ENCODE measurements at places on chromosomes 3 and 15. TPM values are rescaled to one million over a fixed set of nuclear protein-coding genes. Genes with fewer than 3 reads are reported as not detected.

GRCh38 chr15:89495638-89496145 lies 691 bp downstream of the RHCG start:
- DNase-seq, result no peak

- DNase-seq, result no peak
These were observed 683 bp upstream of the CPEB1 start for GRCh38 chr15:82647835-82648256.

The CCR1 gene
- 27.7 TPM for total RNA-seq

The THSD4 gene
- total RNA-seq, result 71.2 TPM

The STAB1 gene
- total RNA-seq, result 249 TPM

DNA sequence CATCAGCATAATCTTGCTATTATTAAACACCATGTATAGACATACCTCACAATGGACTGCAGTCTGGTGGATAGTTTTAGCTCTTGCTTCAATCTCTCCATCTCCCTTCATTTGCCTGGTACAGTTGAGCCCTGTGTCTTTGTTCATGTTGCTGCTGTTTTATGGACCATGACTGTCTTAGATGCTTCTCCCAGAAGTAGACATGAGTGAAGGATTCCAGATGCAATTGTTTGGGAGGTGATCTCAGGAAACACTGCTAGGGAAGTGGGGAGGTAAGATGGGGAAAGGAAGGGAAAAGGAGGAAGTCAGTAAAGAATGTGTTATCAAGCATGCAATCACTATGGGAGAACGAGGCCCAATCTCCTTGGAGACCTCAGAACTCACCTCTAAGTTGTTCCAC lies 36.3 kb upstream of the CTNNB1 start:
- no peak for DNase-seq

- no peak for DNase-seq
These were observed 115.2 kb upstream of the ETV5 start for GRCh38 chr3:186224041-186224610.

DNA sequence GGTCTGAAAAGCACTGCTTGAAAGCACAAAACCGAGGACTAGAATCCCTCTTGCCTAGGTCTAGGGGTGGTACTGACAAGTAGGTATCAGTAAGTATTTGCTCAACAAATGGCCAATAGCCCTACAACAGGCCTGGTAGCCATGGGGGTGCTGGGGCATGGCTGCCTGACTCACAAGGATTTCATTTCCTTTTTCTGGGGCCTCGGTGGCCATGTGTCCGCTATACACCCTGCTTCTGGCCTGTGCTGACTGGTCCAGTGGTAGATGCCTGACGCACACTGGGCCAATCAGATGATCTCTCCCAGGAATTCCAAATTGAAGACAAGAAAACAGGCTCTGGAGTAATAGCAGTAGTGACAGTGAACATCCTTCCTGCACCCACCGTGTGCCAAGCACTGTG lies 29.4 kb downstream of the MELTF start:
- no peak for DNase-seq

DNA sequence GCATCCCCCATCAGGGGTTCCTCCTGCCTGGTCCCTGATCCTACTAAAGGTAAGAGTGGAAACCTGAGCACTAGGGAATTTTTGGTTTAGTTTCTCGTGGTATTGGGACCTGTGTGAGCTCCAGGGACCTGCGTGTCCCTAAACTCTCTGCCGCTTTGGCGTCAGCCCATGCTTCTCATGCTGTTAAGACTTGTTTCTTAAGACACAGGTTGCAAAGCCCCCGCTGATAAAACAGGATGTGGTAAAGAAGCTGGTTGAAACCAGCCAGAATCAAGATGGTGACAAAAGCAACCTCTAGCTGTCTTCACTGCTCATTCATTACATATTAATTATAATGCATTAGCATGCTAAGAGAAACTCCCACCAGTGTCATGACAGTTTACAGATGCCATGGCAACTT lies 64.6 kb downstream of the LYZL4 start:
- DNase-seq, result no peak

The GRAMD2A gene
- 0.85 TPM for total RNA-seq

The DENND6A gene
- total RNA-seq, result 42.0 TPM

DNA sequence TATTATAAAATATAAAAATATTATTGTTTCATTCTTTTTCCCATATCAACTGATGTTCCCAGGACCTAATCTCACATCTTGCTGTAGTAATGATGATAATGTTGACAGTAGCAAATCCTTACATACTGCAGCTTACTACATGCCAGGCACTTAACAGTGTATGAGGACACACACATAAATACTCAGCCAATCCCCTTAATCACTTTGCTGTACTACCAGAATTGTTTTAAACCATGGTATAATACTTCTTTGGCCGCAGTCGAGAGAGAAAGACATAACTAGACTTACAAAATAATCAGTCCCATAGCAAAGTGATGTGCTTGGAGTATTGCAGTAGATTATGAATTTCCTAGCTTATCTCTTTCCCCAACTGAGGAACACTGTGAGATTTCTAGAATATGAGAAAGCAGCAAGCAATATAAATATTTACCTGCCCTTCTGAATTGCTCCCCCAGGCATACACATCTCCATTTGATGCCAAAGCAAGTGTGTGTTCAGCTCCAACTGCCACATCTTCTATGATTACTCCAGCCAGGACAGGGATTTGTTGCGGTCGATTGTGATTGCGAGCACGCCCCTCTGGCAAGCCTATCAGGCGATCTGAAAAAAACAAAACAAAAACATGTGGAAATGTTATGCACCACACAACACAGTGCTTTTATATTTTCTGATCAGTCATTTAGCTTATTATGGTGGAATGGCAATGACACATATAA lies 33.0 kb downstream of the FBXL22 start:
- DNase-seq, result no peak

GRCh38 chr15:45088801-45089711 lies 24.9 kb downstream of the DUOX2 start:
- no peak for DNase-seq

- no peak for DNase-seq
These were observed 12.9 kb downstream of the PPM1L start for GRCh38 chr3:160768918-160769317.

DNA sequence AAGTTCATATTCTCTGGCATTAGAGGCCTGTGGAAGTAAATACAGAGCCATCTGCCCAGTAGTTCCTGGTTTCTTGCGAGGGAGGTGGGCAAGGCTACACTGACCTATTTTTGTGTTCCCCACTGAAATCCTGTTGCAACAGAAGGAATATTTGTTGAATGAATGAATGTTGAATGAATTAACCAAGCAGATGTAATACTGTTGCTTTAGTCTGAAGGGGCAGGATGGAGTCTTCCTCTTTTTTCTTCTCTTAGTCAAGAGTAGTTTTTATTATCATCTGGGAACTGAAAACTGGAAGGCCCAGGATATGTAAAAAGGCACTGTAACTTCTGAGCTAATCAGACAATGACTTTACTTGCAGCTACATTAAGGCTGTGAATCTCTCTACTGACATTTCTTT lies 17.1 kb downstream of the BLOC1S6 start:
- no peak for DNase-seq

The BTLA gene
- total RNA-seq, result 0.35 TPM

The CAMKV gene
- total RNA-seq, result not detected

The TTLL13 gene
- not detected for total RNA-seq

The SCAANT1 gene
- total RNA-seq, result not detected

DNA sequence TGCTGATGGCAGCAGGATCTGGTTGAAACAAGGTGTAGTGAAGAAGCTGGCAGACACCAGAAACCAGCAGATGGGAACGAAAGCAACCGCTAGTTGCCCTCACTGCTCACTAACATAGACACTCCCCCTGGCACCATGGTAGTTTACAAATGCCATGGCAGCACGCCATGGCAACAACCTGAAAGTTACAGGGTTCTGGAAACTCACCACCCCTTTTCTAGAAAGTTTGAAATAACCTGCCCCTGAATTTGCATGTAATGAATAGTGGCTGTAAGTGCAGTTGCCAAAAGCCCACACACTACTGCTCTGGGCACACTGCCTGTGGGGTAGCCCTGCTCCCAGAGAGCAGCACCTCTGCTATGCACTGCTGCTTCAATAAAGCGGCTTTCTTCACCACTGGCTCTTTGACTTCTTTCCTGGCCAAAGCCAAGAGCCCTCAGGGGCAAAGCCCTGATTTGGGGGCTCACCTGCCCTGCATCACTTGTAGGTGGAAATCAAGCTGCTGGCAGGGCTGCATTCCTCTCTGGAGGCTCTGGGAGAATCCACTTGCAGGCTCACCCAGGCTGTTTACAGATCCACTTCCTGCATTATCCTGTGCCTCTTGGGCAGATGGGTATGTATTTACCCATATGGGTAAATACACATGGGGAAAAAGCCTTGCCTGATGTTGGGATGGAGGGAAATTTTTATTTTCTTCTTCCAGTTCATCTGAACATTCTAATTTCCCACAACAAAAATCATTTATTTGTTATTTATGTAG lies 2.0 kb upstream of the GP9 start:
- no peak for DNase-seq

GRCh38 chr15:98386561-98386960 lies 261.8 kb upstream of the IGF1R start:
- no peak for DNase-seq

The SH2D7 gene
- not detected for total RNA-seq

DNA sequence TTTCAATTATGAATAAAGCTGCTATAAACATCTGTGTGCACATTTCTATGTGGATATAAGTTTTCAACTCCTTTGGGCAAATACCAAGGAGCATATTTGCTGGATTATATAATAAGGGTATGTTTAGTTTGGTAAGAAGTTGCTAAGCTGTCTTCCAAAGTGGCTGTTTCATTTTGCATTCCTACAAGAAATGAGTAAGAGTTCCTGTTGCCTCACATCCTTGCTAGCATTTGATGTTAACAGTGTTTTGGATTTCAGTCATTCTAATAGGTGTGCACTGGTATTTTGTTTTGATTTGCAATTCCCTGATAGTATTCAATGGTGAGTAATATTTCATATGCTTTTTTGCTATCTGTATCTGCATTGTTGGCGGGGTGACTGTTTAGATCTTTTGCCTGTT lies 120.7 kb upstream of the MDFIC2 start:
- no peak for DNase-seq

DNA sequence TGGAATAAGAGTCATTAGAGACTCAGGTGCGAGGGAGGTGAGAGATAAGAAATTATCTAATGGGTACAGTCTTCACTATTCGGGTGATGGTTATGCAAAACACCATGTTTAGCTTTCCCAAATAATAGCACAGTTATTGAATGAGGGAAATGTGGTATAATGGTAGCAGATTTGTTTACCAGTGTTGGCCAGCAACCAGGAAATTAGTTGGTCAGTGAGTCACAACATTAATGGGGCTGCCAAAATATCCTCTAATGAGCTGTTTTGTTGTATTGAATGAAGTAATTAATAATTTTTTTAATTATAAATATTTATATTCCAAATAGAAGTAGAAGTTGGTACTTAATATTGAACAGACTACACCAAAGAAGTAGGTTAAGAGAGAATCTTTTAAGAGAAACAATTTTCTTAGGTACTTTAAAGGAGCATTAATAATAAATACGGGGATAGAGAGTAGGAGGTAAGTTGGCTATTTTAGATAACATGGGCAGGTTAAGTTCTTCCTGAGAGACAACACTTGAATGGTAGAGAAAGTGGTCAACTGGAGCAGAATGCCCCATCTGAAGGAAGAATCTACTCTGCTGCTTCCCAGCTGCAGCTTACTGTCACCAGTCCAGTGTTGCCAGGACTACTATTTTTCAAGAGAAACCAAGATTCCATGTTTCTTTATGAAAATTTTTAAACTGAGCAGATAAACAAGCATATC lies 218.8 kb downstream of the UBE2E2 start:
- no peak for DNase-seq

GRCh38 chr3:174162550-174162949 lies 696.6 kb upstream of the NAALADL2 start:
- DNase-seq, result no peak

GRCh38 chr3:152266221-152266995 lies 2.3 kb upstream of the MBNL1 start:
- peak; percentile 85 for DNase-seq

DNA sequence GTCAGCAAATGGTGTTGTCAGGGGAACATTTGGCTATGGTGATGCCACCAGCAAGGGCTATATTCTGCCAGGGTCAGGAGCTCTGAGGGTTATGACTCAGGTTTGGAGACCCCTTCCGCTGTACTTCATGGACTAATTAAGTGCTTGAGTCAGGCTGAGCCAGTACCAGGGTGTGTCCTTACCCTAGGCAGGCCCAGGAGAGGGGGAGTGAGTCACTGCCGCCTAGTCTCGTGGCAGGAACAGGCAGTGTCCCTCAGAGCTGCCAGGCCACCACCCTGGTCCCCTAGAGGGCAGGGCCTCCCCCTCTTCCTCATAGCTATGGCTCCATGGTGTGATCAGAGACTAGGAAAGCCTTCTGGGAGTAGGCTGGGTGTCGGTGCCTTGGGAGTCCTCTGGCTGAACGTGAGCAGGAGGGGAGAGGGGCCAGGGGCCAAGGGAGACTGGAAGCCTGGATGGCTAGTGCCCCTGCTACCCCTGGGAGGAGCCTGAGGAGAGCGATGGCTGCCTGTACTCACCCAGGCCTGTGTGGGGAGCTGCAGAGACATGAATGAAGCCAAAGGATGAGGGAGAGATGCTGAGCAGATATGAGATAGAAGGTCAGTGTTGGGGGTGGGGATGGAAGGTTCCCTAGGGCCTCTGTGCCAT lies 10.6 kb downstream of the MAPKAPK3 start:
- peak; percentile 56 for DNase-seq

DNA sequence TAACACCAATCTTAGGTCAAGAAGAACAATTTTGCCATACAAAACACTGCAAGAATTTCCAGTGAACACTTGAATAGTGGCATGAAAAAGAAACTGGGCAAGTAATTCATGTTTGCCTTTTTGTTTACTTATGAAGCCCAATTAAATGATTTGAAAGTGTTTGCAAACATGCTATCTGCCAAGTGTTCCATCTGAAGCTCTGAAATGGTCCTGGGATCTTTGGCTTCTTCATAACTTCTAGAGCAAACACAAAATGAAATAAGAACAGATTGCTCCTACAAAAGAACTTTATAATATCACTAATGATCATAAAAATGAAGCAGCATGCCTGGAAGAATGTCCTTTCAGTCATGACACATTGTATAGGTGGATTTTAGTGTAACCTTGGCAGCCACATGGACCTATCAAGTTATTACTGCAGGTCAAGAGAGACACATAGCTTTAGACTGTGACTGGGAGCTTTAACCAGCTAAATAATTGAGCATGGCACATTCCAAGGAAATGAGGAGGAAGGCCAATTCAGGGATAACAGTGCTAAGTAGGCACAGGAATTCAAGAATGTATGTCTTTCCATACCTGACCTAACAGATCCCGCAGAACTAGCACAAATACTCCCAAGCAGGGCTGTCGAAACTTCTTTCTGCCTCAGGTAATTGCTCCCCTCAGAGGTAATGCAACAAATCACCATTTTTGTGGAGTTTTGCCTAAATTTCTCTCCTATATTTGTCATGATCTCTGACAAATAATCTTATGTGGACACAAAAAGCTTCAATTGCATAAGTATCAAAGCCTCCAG lies 144.6 kb downstream of the DUT start:
- no peak for DNase-seq
